ENCODE measurements at places on chromosomes 7 and 10.

DNA sequence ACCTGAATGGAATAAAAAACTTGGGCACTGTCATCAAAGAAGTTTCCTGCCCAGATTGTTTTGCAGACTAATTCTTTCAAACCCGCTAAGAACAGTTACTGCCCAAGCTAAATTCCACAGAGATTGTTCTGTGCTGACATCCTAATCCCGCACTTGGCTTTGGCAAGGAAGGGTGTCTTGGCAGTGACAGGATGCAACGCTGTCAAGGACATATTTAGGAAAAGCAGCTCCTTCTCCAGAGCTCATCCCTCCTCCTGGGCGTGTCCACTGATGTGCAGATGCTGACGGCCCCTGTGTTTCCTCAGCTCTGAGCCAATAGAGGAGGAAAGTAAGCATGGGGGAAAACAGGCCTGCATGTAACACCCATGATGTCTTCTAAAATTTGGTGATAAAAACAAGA, 74.2 kb downstream of the EEPD1 start:
- DNase-seq = no peak

GRCh38 chr10:30098629-30099028, 39.2 kb upstream of the JCAD start:
- DNase-seq = no peak

DNA sequence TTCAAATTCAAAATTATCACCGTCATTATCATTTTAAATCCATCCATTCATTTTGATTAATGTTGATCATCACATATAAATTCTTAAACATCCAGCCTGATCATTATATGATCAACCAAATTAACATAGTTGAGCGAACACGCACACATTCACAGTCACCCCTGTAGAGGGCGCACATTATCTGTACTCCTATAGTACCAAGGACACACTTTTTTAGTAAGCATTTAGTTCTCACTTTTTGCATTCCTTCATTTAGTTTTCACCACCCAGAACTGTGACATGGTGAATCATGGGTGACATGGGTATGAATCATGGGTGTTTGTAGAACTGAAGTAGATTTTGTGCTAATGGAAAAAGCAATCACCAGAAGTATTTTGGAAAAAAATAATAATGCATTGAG, 26.0 kb upstream of the ZNF735 start:
- peak; percentile 6 for DNase-seq

DNA sequence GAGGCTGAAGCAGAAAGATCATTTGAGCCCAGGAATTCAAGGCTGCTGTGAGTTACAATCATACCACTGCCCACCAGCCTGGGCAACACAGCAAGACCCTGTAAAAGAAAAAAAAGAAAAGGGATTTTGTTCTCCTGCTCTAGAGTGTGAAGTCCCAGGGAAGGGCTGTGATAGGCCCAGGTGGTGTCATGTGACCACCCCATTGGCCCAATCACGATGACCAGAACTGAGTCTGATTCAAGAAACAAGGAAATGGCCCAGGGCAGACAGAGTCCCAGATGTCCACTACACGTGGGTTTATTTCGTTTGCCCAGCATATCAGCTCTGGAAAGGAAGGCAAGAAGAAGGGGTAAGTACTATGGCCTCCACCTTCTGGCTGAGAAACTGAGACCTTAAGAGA, 81.3 kb upstream of the CUX1 start:
- no peak for DNase-seq

DNA sequence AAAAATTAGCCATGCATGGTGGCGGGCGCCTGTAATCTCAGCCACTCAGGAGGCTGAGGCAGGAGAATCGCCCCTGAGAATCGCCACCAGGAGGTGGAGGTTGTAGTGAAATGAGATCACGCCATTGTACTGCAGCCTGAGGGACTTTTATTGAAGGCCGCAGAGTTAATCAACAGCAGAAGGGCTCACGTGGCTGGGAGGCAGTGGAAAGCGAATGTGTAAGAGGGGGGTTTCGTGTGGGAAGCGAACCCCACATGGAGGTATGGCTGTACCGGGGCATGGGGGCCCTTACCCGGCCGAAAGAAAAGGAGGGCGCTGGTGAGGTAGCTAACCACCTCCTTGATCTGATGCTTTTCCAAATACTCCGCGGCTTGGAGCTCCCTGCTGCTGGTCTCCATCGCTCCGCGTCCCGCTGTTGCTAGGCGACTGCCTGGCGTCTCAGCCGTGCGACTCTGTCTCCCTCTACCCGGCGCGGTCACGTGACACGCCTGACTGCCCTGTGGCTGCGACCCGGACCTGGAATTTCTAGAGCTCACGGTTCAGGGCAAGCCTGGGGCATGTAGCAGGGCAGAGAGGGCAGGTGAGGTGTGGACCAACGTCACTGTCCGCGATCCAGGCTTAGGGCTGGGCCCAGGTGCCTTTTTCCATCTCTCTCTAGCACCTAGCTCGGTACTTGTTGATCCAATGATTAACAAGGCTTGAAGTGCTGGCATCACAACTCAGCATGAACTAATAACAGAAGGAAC, at the start of gene EFCAB10:
Gene EFCAB10 (minus strand): TSS at position 428 of the 746 bp plus-strand sequence. CDS start 30 bp downstream, at position 398.
- DNase-seq = peak; percentile 34

GRCh38 chr10:121494296-121494695, 103.9 kb downstream of the FGFR2 start:
- DNase-seq = no peak

DNA sequence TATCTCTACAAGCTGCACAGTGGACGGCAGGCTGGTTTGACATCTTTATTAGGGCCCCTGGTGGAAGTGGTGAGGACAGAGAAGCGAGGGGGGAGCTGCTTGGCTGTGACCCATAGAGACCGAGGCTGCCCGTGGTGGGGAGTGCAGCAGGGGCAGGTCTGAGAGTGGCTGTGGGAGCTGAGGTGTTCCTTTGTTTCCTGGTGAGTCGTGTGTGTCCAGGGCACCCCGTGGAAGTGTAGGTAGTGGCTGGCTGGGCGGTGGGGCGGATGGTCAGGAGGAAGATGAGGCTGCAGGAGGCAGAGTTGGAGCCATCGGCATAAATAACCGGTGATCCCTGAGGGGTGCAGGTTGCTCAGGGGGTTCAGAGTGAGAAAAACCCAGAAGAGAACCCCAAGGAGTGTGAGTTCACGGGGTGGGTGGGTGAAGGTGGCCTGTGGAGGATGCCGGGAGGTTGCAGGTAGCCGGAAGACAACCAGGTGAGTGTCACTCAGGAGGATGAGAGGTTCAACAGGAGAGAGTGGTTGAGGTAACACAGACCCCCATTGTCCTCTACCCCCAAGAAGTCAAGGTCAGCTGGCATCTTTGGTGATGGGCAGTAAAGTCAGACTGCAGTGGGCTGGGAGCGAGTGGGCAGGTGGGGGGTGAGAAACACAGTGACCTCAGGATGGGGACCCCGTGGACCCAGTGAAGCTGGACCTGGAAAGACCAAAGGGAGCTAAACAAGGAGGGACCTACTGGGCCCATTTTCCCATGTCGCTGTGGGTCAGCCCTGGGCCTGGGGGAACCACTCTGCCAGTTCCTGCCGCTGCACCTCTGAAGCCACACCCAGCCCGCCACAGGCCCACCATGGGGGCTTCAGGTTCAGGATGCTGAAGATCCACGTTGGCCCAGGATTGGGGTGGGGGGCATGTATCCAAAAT, 7.8 kb downstream of the ATP6V0E2 start:
- DNase-seq = no peak

GRCh38 chr7:70953331-70953741, 178.6 kb upstream of the GALNT17 start:
- DNase-seq = no peak

DNA sequence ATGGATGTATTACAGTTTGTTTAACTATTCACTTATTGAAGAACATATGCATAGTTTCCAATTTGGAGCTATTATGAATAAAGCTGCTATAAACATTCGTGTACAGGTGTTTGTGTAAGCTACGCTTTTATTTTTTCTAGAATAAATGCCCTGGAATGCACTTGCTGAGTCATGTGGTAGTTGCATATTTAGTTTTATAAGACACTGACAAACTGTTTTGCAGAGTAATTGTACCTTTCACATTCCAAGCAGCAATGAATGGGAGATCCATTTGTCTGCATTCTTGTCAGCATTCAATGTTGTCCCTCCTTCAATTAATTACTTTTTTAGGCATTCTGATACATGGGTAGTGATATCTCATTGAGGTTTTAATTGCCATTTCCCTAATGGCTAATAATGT, 373.6 kb upstream of the GHITM start:
- DNase-seq = no peak

GRCh38 chr7:80468931-80469714, 42.7 kb downstream of the GNAT3 start:
- no peak for DNase-seq

- DNase-seq = no peak
Measured at GRCh38 chr10:65396997-65397396, 1528.8 kb upstream of the LRRTM3 start.

- no peak for DNase-seq
Measured at GRCh38 chr7:4024133-4024532, 658.0 kb upstream of the FOXK1 start.

DNA sequence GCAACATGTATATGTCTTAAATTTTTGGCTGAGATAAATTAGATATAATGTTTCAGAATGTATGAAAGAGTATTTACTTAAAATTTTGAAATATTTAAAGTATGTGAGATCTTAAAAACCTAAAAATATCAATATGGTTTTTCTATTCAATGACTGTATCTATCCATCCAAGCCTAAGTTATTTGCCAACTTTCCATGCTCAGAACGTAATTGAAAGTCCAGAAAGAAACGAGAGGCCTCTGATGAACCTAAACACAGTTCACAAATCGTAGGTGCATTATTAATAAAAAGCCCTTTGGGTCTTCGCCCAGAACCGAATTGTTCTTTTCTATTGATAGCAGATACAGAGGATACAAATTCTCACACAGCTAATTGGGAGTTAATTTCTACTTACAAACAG, 6.5 kb downstream of the SVIL start:
- DNase-seq = no peak

- DNase-seq = no peak
Measured at GRCh38 chr7:22720791-22721786, 5.9 kb upstream of the IL6 start.

DNA sequence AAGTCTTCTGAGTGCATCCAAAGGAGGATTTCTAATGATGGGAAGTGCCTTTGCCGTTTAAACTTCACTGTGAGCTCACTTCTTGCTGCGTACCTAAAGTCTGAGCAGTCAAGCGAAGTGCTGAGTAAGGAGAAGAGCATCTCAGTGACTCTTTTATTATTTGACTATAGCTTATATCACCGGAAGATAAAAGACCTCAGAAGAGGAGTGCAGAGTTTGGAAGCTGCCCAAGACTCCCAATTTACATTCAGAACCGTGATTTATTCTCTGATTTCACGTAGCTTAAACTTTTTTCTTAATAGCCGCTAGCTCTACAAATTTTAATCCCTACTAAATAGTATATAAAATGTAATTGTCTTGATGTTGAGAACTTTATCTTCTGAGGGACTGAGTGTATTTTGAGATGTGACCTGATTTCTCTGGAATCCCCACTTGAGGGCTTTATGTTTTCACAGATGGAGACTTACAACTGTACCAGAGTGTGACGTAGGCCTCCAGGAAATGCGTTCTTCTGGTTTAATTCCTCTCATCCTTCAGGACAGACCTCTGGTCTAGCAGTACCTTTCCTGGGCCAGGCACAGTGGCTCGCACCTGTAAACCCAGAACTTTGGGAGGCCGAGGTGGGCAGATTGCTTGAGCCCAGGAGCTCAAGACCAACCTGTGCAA, 51.1 kb downstream of the CAMK1D start:
- DNase-seq = no peak

DNA sequence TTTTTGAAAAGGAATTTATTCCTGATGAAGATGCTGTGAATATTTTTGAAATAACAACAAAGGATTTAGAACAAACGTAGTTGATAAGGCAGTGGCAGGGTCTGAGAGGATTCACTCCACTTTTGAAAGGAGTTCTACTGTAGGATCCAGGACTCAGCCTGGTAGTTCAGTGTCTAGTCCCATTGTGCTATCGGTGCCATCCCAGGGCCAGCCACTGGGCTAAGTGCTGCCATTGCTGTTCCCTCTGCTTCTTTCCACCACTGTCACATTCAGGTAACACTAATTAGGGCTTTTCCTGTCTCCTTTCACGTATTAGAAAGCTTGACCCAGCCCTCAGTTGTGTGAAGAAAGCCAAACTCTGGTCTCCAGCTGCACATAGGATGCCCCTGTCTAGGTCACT, 177.3 kb downstream of the TEX36 start:
- no peak for DNase-seq

DNA sequence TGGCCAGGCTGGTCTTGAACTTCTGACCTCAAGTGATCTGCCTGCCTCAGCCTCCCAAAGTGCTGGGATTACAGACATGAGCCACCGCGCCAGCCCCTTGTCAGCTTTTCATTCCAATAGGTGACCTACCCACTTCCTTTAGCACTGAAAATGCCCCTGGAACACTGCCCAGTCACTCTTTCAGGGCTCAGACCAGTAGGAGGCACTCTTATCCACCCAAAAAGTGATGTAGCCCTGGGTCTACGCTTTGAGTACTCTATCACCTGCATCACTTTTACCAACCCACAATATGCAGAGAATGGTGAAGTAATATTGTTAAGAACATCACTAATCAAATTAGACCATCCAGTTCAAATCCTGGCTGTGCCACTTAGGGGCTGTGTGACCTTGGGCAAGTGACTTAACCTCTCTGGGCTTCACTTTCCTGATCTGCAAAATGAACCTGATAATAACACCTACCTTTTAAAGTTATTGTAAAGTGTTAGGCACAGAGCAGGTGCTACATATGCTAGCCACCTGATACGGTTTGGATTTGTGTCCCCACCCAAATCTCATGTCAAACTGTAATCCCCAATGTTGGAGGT, 5.2 kb downstream of the CALN1 start:
- no peak for DNase-seq

- DNase-seq = no peak
Measured at GRCh38 chr7:2971914-2972834, 71.5 kb downstream of the CARD11 start.

DNA sequence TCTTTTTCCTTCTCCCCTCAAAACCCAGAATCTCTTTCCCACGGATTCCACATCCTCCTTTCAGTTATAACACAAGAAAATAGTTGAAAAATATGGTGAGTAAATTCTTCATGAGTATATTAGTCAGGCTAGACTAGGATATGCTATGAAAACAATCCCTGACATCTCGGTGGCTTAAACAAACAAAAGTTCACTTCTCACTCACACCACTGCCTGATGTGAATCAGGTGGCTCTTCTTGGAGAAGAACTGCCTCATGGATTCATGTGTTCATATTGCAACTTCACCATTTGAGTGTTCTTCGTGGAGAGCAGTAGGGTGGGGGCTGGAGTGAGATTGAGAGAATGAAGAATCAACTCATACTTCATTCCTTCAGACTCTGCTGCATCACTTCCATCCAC, 204.1 kb downstream of the PHF14 start:
- no peak for DNase-seq

DNA sequence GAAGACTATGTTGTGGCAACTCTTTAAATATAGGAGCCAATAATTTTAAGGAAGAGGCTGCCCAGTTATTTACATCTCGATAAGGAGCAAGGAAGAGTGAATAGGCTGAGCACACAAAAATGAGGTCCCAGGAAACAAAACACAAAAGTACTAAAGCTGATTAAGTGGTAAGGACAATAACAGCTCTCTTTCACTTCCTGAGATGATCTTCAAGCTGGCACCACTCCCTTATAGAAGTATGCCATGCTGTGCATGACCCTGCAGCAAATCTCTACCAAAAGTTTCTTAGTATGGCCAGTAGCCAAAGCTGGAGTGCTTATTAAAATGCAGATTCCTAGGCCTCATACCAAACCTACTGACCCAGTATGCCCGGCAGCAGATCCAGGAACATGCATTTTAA, 39.7 kb downstream of the CADPS2 start:
- no peak for DNase-seq

- DNase-seq = no peak
Measured at GRCh38 chr10:75395066-75395931, 6.3 kb downstream of the ZNF503 start.
